ENCODE measurements at places on chromosomes 5 and 9. TPM values are rescaled to one million over a fixed set of nuclear protein-coding genes. Genes with fewer than 3 reads are reported as not detected.

Gene ADAMTS2
- 41.5 TPM for total RNA-seq

- H3K27me3 ChIP-seq: no peaks in the 10 kb centered on the region
- no peak overlapping the region for H3K4me3 ChIP-seq
- peak overlapping the region; percentile 69 for H3K27ac ChIP-seq
- DNase-seq: peak; percentile 80
Observed at GRCh38 chr9:94941211-94941875, 214.8 kb downstream of the AOPEP start.

DNA sequence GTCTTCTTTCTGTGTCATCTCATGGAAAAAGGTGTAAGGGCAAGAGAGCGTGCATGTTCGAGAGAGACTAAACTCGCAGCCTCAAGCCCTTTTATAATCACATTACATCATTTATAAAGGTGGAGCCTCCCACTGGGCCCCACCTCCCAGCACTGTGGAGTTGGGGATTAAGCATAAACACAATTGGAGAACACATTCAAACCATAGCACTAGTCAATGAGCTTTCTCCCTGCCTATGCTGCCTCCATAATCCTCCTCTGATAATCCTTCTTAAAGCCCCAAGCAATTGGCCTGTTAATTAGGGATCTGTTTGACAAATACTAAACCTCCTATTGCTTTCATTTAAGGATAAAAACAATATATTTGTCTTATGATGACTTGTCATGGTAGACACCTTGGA is 99.6 kb downstream of the NMUR2 start:
- H3K27ac ChIP-seq: no peak overlapping the region
- no peak for DNase-seq
- H3K27me3 ChIP-seq: no peaks in the 10 kb centered on the region
- H3K4me3 ChIP-seq: no peak overlapping the region
- H3K4me1 ChIP-seq: no peaks in the 10 kb centered on the region

DNA sequence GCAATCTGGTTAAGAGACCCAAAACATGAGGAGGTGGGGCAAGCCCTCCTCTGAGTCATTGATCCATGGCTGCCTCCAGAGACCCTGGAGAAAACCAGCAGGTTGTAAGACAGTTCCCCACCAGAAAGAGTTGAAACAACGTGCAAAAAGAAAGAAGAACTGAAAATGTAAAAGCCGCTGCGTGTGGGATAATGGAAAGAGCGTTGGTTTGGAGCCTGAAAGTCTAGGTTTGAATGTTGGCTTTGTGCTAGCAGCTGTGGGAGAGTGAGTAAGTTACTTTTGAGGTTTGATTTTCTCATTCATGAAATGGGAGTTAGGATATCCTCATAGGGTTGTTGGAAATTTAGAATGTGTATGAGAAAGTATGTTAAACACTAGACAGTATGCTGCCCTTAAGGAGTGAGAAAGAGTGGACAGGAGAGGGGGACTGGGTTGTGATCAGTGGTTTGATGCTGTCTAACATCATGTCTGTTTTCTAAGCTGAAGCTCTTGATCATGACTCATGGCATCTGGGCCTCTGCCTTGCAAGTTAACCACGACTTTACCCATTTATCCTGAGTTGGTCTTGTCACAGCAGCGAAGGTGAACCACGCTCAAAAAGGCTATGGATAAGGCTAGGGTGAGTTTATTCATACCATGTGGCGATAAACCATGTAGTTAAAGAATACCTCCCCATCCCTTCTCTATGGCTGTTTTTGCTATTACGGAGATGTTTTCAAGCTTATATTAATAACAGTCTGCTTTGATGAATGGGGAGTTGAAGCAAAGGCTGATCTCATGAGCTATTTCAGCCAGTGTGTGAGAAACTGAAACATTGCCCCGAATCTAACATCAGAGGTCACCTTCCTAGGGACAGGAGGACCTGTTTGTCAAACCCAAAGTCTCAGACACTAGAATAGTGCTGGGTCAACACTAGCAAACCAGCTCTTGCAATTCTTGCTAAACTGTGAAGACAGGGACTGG is 41.3 kb downstream of the ZNF366 start:
- no peak overlapping the region for H3K27ac ChIP-seq
- no peak for DNase-seq
- no peaks in the 10 kb centered on the region for H3K36me3 ChIP-seq
- no peak overlapping the region for H3K4me3 ChIP-seq

Measured in stomach (tissue), 19 donors.